ENCODE measurements at places on chromosomes 12 and 14. TPM values are rescaled to one million over a fixed set of nuclear protein-coding genes. Genes with fewer than 3 reads are reported as not detected.

MAP1LC3B2 gene
- not detected for total RNA-seq

OLR1 gene
- not detected for total RNA-seq

ANO4 gene
- total RNA-seq, result not detected

TMEM63C gene
- total RNA-seq, result 4.0 TPM
